Iris pigment epithelial cell (primary cell): ENCODE measurements at places on chromosomes 3 and 15.
A peak's percentile ranks its signal among the peaks of the same experiment; 100 is the strongest.

GRCh38 chr3:39189959-39190269 lies 2.5 kb downstream of the XIRP1 start:
- peak; percentile 65 for DNase-seq

DNA sequence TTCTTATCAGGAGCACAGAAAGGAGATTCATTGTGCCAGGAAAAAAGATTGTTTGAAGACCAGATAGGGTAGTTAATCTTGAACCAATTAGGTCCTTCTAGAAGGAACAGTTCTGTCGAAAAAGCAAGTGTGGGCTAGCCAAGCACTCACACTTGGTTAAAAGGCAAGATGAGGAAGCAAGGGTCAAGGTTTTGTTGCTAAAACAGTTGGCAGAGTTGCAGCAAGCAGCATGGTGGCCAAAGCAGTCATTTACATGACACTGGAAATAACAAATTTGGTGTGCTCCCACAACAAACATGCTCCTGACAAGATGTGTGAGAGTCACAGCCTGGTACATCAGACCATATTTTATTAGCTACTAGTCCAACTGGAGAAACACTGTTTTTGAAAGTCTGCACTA lies 228.0 kb upstream of the CFAP20DC start:
- no peak for DNase-seq

GRCh38 chr15:59931646-59932261 lies 72.4 kb upstream of the FOXB1 start:
- no peak for DNase-seq

DNA sequence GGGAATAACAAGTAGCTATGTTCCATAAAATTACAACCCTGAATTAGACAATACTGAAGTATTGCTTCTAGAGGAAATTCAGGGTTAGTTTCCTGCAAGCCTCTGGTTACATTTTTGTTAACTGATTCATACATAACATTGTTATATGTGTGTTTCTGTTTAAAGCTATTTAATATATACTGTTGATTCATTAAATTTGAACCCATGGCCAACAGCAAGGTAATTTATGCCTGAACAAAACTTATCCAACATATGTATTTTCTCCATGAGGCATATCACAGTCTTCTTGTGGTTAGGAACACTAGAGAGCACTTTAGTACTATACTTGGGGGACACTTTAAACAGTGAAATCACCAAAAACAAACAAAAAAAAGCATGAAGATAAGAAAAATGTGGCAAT lies 47.7 kb upstream of the PTX3 start:
- DNase-seq, result peak; percentile 32

- DNase-seq, result peak; percentile 48
These were observed 77.1 kb downstream of the WDR76 start for GRCh38 chr15:43903864-43904290.

- DNase-seq, result no peak
These were observed 7.3 kb downstream of the ANKRD63 start for GRCh38 chr15:40275523-40275922.

DNA sequence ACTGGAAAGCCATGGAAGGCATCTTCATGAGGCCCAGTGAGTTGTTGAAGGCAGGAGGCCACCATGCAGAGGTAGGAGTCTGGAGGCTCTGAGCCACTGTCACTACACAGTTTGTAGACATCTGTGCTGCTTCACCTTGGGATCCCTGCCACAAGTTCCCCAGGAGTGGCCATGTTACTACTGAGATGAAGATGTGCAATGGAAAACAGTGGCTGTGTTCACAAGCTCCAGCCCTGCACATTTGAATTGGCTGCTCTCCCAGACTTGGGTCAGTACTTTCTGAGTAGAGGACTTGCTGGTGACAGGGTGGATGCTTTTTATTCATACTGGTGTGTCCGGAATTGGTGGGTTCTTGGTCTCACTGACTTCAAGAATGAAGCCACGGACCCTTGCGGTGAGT lies 86.9 kb upstream of the C15orf39 start:
- DNase-seq, result no peak

GRCh38 chr3:157159037-157159761 lies 748 bp downstream of the CCNL1 start:
- DNase-seq, result peak; percentile 48

GRCh38 chr3:70620367-70620766 lies 307.9 kb upstream of the MDFIC2 start:
- no peak for DNase-seq

GRCh38 chr3:39141171-39141995 lies 12.0 kb downstream of the CSRNP1 start:
- peak; percentile 63 for DNase-seq

DNA sequence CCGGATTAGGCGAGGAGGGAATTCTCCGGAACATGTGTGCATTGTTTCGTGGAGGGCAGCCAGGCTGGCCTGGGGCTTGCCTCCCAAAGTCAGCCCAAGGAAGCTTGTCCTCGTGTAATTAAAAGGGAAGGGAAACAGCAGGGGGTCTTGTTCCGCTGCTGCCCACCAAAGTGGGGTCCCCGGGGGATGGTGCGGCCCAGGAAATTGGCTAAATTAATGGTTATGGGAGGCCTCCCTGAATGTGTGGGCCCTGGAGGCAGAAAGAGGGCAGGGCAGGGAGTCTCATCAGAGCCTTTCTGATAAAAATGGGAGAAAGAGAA lies 118.1 kb downstream of the OPA1 start:
- no peak for DNase-seq

DNA sequence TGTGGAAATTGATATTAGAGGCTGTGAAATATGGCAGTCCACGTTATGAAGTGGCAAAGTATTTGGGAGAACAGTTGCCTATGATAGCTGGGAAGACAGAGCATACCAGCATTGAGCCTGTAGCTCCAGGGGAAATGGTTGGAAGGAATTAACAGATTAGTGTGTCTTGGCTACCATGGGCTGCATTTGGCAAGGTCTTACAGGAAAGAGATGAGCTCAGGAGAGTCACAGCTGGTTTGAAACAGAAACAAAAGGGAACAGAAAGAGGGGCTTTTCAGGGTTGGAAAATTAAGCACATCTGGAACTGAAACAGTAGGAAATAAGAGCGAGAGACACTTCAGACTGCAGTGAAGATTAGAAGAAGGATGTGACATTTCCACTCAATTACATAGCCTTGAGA lies 141.7 kb downstream of the FBLN2 start:
- no peak for DNase-seq

- peak; percentile 70 for DNase-seq
These were observed 66.1 kb downstream of the RPN1 start for GRCh38 chr3:128584412-128585020.

DNA sequence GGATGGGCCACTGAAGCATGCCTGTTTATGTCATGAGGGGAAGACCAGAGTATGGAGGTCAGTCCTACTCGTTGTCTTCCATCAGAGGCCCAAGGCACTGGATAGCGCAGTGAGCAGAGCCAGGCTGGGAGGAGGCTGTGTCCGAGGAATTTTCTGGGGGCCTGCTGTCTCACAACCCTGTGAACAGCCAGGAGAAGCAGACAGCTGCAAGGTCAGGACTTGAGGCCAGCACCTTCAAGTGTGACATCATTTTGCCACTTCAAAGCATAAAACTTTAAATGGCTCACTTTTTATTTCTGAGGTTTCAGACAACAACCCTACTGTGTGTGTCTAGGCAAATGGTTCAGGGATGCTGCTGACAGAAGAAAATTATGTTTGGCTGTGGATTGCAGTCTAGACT lies 47.2 kb downstream of the TMED3 start:
- DNase-seq, result no peak

- no peak for DNase-seq
These were observed 261.3 kb downstream of the EDEM1 start for GRCh38 chr3:5448816-5449215.

GRCh38 chr3:166110102-166110501 lies 272.9 kb upstream of the BCHE start:
- DNase-seq, result no peak

DNA sequence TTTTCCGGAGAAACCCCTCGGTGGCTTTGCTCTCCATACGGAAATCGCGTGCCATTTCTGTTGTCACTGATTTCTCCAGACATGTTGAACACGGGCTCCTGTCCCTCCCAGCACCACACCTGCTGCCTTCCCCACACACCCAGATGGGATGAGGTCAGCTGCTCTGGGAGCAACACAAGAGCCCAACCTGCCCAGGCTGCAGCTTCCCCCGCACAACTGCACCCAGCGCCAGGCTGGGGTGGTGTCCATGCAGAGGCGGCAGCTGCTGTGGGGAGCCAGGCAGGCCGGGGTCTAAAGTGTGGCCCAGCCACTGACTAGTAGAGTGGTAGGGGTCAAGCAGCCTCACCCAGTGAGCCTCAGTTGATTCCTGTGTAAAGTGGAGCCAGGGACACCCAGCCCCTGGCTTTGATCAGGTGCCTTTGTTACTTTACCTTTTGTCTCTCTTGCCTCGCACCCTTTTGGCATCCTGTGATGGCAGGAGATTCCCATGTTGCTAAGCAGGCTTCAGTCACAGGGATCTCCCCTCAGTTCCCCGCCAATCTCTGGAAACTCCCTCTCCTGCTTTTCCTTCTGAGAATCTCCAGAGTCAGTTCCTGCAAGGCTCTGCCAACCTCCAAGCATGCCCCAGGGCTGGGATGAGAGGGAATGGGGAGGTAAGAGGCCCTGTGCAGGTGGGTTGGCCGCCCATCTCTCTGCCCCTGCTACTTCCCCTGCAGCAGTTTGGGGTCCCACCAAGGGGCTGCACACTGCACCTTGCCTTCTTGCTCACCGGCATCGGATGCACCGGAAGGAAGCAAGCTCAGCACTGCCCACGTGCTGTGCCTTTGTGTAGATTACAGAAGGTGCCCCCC lies 91.8 kb upstream of the ALDH1A3 start:
- no peak for DNase-seq

DNA sequence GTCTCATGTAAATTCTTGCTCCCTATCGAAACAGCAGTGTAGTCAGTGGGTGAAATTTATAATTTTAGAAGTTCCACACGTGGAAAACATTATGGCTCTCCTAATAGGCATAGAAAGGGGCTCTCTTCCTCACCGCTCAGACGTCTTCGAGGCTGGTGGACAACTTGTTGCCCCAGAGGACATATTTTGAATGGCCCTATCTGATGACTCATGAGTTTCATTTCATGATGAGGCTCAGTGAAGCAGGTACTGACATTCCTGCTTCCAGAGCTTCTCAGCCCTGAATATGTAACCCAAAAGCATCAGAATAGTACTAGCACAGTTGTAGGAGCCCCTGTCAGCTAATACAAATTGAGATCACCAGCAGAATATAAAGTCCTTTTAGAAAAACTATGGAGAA lies 117.9 kb downstream of the HERC1 start:
- peak; percentile 49 for DNase-seq

DNA sequence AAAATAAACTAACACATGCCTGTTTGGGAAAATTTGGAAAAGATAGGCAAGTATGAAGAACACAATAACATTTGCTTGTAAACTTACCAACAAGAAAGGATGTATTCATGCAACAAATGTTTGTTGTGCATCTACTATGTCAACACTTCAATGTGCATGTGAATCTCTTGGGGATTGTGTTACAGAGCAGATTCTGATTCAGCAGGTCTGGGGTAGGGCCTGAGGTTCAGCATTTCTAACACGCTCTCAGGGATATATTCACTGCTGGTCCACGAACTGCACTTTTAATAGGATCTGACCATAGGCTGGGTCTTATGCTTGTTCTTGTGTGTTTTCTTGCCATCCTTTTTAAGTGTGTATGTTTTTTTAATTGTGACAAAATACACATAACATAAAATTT lies 11.8 kb downstream of the GPD1L start:
- DNase-seq, result no peak

DNA sequence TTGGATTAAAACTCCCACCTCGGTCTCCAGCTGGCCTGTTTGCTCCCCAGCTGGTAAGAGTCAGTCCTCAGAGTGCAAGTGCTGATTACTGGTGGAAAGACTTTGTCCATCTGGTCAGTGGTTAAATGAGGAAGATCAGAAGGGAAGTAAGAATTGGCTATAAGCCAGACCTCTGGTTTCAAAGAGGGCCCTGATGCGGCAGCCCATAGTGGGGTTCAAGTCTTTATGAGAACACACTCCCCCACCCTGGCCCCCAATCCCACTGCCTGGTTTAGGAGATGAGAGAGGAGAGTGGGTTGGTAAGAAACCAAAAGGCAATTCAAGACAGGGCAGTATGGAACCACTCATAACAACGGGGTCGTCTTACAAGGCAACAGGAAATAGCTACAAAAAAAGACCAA lies 65.0 kb downstream of the FRMD4B start:
- no peak for DNase-seq

- no peak for DNase-seq
These were observed 60.6 kb upstream of the PLCL2 start for GRCh38 chr3:16824081-16824696.

- DNase-seq, result no peak
These were observed 133.5 kb upstream of the ZPLD1 start for GRCh38 chr3:102301155-102301880.

GRCh38 chr3:194573680-194574437 lies 59.4 kb downstream of the TMEM44 start:
- peak; percentile 58 for DNase-seq

DNA sequence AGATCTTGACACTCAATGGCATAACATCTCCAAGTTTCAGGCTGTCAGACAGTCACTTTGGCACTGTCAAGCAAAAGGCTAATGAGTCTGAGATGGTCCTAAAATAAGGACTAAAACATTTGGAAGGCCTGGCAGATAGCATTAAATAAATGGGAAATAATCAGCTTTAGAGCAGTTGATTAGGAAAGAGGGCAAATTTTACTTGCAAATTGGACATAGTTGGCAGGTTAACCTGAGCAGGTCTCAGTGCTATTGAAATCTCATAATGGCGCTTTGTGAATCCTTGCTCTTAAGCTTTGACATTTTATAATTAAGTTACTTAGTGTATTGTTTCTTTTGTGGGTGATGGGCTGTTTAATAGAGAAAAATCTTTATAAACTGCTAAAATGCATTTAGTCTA lies 1003.1 kb upstream of the GBE1 start:
- no peak for DNase-seq
